ENCODE measurements at places on chromosomes 12 and 14. TPM values are rescaled to one million over a fixed set of nuclear protein-coding genes. Genes with fewer than 3 reads are reported as not detected.

- H3K4me3 ChIP-seq = peak overlapping the region; percentile 94
- H3K4me1 ChIP-seq = peaks cover 9% of the 10 kb centered on the region
- no peaks in the 10 kb centered on the region for H3K36me3 ChIP-seq
Measured at GRCh38 chr12:88579601-88580050, 645 bp downstream of the KITLG start.

DNA sequence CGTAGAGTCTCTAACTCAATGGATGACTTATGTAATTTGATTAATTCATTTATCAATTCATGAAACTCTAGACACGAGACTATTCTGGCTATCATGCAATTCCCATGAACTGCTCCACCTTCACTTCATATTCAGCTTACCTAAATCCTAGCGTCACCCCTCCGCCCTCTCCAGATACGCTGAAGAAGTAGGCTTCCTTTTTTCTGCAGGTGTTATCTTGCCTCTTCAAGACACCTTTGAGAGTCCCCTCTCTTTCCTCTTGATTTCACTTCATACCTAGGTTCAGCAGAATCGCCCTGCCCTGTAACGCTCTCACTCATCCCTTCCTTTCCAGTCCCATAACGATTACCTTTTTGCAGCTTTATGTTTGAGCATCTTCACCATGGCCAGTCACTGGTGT is 4.0 kb upstream of the RNASE4 start:
- no peaks in the 10 kb centered on the region for H3K27me3 ChIP-seq
- H3K4me3 ChIP-seq = no peak overlapping the region
- peaks cover 20% of the 10 kb centered on the region for H3K4me1 ChIP-seq
- DNase-seq = no peak
- no peak overlapping the region for H3K27ac ChIP-seq
- H3K36me3 ChIP-seq = no peaks in the 10 kb centered on the region

DNA sequence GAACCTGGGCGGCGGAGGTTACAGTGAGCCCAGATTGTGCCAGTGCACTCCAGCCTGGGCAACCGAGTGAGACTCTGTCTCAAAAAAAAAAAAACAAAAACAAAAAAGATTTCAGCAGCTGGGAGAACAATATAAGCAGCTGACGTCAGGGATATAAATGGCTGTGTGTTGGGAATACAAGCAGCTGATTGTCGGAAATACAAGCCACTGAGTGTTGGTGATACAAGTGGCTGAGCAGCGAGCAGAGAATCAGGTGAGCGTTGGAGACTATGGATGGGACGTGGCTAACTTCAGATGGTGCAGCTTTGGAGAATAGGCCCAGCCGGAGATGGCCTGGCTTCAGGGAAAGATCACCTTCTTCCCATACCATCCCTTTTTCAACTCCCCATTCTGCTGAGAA is 32.0 kb downstream of the PSEN1 start:
- H3K36me3 ChIP-seq = no peaks in the 10 kb centered on the region
- no peak for DNase-seq
- no peaks in the 10 kb centered on the region for H3K4me1 ChIP-seq
- H3K27ac ChIP-seq = no peak overlapping the region

DNA sequence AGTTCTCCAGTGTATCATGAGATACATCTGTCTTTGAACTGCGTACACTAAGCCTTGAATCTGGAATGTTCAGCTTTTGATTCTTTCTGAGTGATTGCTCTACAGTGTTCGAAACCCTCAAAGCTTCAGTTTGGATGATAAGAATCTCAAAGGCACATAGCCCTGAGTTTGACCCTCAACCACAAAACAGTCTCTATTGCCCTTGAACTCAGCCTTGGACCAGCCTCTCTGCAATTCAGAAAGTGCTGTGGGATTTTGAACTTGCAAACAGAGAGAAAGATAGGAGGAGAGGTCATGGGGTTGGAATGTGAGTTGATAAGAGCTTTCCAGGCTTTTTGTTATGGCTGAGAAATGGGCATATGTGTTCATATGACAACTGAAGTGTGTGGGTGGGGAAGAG is 100.3 kb downstream of the MYRFL start:
- peaks cover 6% of the 10 kb centered on the region for H3K27me3 ChIP-seq
- H3K4me1 ChIP-seq = no peaks in the 10 kb centered on the region
- no peak overlapping the region for H3K27ac ChIP-seq
- DNase-seq = no peak

DNA sequence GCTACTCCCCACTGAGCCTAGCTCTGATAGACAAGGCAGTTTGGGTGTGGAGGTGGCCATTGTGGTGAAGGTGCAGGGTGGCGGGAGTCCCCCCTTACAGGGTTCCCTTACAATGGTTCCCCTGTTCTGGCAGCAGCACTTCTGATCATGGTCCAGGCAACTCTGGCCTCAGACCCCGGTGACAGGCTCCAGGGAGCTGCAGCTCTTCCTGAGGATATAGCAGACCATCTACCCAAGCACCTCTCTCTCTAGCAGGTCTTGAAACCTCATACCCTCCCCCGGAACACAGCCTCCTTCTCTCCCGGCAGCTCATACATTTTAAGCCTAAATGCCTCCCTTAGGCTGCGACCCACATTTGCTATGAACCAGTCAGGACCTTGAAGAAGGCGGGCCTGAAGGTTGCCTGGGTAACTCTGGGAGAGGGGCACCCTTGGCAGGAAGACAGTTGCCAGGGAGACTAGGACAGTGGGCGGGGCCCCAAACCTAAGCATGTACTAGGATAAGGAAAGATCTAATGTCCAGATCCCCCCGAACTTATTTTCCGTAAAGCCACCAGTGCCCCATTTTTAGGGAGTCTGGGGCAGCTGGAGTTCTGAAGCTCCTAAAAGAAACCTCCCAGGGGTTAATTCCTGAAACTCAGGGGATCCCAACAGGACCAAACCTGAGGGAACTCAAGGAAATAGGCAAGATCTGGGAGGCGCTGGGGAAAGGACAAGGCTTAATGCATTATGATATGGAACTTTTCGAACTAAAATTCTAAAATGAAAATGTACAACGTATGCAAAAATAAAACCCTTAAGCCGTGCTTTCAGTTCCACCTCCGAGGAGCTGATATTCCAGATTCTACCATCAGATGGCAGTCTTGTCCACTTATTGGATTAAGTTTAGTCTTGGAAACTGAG is 4.5 kb upstream of the GDF11 start:
- DNase-seq = peak; percentile 89
- no peaks in the 10 kb centered on the region for H3K36me3 ChIP-seq
- H3K27me3 ChIP-seq = no peaks in the 10 kb centered on the region
- H3K4me3 ChIP-seq = peak overlapping the region; percentile 80

The SERPINA9 gene
- total RNA-seq = not detected

The MSI1 gene
- total RNA-seq = 6.6 TPM
